NB4 (cell line): ENCODE measurements at places on chromosomes 16 and 17.

DNA sequence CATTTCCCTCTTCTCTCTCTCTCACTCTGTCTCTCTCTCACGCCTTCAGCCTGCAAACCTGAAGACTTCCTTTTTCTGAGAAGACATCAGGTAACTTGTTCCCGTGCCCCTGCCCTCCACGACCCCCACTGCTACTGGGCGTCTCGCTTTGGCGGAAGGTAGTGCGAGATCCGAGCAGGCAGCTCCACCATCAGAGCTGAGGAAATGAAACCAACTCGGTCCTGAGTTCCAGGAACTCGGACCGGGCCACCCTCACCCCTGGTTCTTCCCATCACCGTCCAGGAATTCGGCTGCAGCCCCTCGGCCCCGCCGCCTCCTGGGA is 585 bp downstream of the MLKL start:
- DNase-seq, result peak; percentile 64

DNA sequence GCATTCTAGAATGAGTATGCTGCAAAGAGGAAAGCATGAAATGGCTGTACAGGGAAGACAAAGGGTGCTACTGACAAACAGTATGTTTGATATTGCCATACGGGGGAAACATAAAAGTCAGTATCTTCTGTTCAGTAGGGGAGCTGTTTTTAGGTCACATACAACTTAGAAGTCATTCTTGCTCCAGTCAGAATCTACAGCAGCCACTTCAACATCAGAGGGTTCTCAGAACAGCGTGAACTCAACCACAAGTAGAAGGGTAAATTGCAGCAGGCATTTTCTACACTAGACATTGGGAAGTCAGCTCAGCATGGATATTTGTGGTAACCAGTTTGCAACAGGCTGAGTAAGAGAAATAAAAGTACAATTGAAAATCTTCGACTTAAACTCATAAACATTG is 1241.8 kb upstream of the GOT2 start:
- no peak for DNase-seq

DNA sequence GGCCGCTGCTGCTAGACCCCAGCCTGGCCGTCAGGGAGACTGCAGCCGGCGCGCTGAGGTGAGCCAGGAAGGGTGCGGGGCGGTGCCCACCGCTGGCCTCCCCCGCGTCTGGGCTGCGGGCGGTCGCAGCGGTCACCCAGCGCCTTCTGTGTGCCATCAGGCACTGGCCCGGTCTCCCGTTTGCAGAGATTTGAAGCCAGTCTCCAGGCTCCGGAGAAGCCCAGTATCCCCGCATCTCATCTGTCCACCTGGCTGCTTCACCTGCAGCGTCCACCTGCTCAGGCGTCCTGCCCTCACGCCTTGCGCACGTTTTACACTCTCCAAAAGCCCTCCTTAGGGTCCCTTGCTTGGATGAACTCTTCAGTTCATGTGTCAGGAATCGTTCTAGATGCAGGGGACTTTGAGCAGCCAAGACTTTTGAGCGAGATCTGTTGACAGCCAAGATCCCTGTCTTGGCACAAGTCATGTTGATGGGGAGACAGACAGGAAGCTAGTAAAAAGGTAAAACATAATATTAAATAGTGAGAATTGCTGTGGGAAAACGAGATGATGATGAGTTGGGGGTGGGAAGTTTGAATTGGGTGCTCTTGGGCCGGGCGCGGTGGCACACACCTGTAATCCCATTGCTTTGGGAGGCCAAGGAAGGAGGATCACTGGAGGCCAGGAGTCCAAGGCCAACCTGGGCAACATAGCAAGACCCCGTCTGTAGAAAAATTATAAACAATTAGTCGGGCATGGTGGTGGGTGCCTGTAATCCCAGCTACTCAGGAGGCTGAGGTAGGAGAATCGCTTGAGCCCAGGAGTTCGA is 916 bp downstream of the HEATR3 start:
- no peak for DNase-seq

DNA sequence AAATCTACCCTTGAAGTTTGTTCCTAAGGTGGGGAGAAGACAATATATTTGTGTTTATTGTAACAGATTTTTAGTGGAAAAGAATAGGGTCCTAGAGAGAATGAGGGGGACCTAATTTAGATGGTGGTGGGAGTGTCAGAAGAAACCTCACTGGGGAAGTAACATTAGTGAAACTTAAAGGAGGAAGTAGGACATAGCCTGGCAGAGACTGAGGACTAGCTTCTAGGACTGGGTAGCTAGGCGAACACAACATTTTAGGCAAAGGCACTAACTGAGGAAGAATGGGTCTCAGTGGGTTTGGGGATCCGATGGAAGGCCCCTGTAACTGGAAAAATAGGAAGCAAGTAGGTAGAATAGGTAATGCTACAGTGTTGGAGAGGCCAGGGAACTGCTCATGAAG is 4.2 kb upstream of the ARL2BP start:
- DNase-seq, result peak; percentile 67

- DNase-seq, result no peak
These were observed 32.8 kb downstream of the TBC1D16 start for GRCh38 chr17:80002690-80003490.

DNA sequence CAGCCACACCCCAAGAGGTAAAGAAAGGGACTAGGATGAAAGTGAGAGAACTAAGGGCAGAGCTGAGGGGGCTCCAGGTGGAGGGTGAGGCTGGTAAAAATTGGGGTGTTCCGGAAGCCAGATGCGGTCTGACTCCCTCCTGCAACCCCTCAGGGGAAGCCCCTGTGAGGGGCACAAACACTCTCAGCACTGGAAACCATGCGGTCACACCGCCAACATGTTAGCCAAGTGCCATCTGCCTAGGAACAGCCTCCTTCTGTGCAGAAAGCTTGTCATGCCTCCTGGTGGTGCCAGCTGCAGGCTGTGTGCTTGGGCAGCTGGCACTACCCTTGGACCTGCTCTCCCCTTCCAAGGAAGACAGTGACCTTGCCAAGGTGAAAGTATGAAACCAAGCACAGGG is 83.5 kb upstream of the RPL38 start:
- no peak for DNase-seq

- DNase-seq, result peak; percentile 39
These were observed 99.5 kb downstream of the SYCE1L start for GRCh38 chr16:77298418-77299360.

DNA sequence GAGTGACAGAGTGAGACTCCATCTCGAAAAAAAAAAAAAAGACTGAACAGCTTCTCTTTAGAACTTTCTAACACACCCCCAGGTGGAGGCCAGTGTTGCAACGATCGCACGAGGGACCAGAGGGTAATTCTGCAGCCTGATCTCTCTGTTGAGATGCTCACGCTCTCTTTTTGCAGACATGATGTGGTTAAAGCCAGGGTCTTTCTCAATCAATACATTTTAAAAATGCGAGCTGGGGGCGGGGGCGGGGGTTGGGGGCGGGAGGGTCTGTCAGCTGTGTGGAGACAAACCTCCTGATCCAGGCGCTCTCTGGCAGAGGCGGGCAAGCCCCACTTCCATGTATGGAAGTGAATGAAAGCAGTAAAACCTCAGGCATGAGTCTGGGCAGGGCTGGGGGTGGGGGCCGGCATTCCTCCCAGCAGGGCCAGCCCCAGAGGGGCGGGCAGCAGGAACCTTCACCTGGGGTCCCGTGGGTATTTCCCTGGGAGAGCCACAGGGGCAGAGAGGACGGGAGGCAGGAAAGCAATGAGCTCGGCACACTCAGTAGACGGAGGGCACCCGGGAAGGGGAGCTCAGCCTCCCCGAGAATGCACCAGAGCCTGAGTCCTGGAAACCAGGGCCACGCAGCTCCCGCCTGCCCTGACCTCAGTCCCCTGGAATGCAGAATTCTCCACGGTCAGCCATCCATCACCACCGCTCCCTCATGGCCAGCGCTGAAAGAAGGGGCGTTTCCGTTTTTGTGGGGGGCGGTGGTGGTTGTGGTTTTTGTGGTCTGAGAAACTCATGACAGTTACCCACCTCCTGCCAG is 28.0 kb downstream of the NXN start:
- DNase-seq, result peak; percentile 67

- no peak for DNase-seq
These were observed 1.8 kb downstream of the EVPL start for GRCh38 chr17:76025294-76025693.

GRCh38 chr16:24534620-24535019 is 4.7 kb upstream of the RBBP6 start:
- no peak for DNase-seq

DNA sequence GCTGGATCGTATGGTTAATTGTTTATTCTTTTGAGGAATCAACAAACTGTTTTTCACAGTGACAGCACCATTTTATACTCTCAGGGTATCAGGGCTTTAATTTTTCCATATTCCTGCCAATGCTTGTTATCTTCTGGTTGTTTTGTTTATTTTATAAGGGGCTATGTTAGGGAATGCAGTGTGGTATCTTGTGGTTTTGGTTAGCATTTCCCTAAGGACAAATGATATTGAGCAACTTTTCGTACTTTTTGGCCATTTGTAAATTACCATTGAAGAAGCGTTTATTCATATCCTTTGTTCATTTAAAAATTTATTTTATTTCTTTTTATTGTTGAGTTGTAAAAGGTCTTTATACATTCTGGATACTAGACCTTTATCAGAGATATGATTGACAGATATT is 322.0 kb upstream of the SALL1 start:
- no peak for DNase-seq

GRCh38 chr17:14940108-14940937 is 324.8 kb downstream of the PMP22 start:
- DNase-seq, result no peak
